Spleen (tissue), 13 donors: ENCODE measurements at places on chromosomes 11 and 22. TPM values are rescaled to one million over a fixed set of nuclear protein-coding genes. Genes with fewer than 3 reads are reported as not detected.

GRCh38 chr22:46626911-46627805 is 7.0 kb downstream of the GRAMD4 start:
- no peak for DNase-seq

DNA sequence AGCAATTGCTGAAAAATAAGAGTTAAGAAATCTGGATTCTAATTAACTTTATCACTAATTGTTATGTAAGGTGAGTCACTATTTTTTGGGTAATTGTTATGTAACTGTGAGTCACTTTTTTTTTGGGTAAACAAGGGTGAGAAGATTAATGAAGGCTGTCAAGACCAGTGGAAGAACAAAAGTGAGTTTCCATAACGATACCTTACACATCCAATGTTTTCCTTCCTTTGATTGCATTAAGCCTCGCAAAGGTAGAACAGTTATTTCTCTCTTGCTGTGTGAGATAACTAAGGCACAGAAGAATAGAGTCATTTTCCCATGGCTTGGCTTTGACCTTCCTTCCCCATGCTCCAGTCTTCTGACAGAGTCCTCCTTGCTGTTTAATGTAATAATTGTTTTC is 374.7 kb downstream of the DDX10 start:
- DNase-seq, result no peak

DNA sequence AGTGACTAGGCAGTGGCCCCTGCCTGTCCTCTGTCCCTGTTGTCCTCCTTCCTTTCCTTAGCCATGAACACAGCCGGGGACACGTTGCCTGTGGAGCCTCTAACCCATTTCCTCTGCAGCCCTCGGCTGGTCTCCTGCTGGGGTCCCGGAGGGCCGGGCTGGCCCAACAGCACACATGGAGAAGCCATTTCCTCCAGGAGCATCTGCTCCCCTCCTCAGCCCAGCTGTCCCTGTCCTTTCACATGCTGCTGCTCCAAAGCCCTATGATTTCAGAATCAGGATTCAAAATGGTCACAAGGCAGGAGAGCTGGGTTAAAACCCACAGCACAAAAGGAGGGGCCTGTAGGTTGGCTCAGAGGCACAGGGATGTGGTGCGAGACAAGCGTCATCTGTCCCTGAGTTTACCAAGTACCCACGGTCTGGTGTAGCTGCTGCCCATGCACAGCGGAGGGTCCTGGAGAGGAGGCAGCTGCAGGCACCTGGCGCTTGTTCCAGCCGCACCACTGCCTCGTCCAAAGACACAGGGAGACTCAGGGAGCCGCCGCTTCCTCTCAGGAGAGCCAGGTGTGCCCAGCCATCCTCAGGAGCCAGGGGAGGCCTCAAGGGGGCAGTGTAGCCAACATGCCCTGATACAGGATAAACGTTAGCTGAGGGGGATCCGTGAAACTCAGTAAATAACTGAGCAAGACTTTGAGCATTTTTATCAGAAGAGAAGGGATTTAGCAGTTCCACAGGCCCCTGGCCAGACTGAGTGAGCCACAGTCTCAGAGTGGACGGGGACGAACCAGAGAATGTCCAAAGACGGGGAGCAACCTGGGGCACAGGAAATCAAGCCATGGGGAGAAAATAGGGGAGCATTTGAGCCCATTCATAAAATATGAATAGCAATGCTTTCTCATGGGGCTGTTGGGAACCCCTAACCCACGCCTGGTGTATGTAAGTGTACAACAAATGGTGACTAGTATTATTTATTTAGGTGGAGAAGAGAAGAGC is 3.9 kb upstream of the VSIG10L2 start:
- DNase-seq, result no peak

- no peak for DNase-seq
These were observed 101.6 kb downstream of the SWAP70 start for GRCh38 chr11:9765320-9766101.

GRCh38 chr11:95524314-95525036 is 265.1 kb downstream of the FAM76B start:
- no peak for DNase-seq

DNA sequence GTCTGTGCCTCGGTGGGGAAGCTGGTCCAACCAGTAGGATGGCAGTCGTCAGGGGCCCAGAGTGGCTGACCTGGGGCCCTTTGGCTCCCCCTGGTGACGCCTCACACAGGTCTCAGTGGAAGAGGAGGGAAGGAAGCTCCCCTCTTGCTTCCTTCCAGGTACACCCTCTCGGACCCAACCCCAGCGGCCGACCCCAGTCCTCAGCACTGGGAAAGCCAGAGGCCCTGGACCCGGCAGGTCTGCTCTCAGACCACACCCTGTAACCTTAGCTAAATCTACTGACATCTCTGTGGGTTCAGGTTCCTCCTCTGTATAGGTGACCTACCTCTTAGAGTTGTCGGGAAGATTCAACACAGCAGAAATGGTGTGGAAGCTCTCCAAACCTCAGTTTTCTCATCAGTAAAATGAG is 3.4 kb upstream of the SCUBE1 start:
- DNase-seq, result peak; percentile 87

DNA sequence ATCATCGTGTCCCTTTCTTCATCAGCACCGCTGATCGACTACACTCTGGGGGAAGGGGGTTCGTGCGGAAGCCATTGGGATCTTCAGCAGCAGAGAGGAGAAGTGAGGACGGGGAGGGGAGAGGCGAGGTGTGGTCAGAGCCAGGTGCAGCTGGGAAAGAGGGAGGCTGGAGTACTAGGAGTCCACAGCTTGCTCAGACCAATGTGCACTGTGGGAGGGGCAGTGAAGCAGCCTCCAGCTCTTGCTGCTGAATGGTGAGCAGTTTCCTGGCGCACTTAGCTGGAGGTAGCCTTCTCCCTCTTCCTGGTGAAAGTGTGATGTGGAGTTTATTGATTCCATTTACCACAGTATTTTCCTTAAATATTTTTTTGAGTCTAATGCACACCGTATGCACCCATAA is 99.0 kb upstream of the NECTIN1 start:
- no peak for DNase-seq

- DNase-seq, result no peak
These were observed 43.6 kb downstream of the CTSC start for GRCh38 chr11:88293931-88294330.

- DNase-seq, result peak; percentile 74
These were observed 56.8 kb downstream of the IGLL5 start for GRCh38 chr22:22944268-22944985.

Gene KRTAP5-7
- not detected for total RNA-seq

Gene KCNQ1
- total RNA-seq, result 21.6 TPM

Gene GDPD4
- not detected for total RNA-seq
